Fibroblast of lung (primary cell): ENCODE measurements at places on chromosomes 16 and 17.

GRCh38 chr16:87897521-87898505 is 28.5 kb upstream of the SLC7A5 start:
- peak; percentile 6 for DNase-seq

GRCh38 chr16:86101137-86101896 is 202.4 kb downstream of the IRF8 start:
- DNase-seq = no peak

DNA sequence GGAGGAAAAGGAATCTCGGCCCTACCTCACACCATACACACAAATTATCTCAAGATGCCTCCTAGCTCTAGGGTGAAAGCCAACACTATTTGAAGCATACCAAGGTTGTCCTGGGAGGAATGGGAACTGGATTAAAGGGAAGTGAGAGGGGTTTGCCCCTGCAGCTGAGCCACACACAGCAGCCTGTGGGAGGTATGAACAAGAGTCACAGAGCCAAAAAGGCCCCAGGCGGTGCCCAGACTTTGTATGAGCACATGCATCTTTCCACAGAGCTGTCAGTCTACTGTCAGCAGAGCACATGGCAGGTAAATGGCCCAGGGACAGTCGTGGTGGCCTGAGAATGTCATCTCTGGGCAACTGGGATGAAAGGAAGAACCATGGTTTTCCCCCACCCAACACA is 31.0 kb upstream of the RCVRN start:
- no peak for DNase-seq

DNA sequence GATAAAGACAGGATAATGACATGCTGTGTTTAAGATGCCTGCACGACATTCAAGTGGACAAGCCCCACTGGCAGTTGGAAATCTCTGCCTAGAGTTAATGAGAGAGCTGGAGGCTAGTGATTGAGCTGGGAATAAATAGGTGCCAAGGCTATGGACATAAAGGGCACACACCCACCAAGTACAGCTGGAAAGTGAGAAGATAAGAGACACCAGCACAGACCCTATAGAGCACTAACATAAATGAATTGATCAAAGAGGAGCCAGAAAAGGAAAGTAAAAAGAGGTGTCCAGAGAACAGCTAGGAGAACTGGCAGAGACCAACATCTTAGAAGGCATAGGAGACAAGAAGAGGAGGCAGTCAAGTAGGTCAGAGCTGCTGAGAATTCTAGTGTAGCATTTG is 101.2 kb downstream of the YPEL2 start:
- DNase-seq = no peak

DNA sequence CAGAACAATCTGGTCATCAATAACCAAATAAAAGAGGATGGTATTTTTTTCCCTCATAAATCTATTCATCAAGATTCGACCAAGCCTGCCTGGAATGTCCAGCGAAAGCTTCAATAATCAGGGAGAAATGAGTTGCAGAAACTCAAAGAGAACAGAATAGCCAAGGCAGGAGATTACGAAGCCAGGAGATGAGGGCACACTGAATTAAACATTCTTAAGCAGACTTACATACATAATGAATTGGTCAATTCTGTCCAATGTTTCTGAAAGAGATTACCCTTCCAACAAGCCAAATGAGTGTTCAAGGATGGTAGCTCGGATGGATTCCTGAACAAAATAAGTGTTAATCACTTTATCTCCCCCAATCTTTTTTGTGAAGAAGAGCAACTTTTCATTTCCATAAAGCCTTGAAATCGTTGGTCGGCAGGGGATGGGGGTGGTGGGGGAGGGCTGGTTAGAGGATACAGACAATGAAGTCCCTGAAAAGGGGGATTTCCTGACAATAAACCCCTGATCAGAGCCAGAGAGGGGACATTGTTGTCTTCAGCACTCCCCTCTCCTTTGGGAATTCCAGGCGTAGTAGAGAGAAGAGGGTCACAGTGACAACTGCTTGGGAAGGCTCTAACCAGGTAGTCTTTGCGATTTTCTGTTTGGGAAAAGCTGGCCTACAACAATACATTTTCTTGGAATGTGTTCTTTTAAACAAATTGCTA is 20.7 kb downstream of the TOX3 start:
- DNase-seq = no peak
